ENCODE measurements at places on chromosomes 6 and 20.

DNA sequence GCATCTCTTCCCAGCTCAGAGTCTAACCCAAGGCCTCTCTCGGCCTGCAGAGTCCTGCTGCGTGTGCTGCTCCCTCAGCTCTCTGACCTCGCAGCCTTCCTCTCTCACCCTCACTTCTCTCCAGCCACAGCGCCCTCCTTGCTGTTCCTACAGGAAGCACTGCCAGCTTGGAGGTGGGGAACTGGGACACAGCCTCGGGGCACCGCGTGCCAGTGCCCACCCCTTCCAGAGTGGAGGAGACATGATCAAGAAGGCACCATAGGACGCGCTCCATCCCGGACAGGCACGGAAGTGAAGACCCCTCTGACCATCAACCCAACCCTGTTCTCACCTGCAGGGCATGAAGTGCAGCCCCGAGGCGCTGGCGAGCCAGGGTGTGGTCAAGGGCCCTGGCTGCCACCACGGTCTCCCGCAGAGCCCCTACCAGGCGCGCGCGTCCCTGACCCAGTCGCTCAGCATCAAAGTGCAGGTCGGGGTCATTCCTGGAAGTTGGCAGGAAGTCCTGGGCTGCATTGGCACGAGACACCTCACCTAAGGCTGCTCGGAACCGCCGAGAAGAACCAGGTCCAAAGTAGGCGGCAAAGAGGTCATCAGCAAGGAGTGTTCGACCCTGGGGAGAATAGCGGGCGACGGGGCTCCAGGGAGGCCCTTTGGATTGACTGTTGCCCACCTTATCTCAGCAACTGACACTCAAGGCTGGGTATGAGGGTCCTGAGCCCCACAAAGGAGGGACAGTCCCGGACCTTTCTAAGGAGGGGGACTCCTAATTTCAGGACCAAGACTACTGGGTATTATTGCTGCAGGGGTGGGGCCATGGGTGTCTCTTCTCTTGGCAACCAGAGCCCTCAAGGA lies 1.3 kb downstream of the VWA7 start:
- DNase-seq = no peak

GRCh38 chr6:107715550-107716321 lies 108.4 kb downstream of the SCML4 start:
- no peak for DNase-seq

- DNase-seq = no peak
Measured at GRCh38 chr20:48957533-48957932, 36.0 kb downstream of the ARFGEF2 start.

GRCh38 chr20:14235355-14235754 lies 102.1 kb downstream of the FLRT3 start:
- DNase-seq = no peak

- DNase-seq = no peak
Measured at GRCh38 chr6:27280064-27280539, 32.0 kb downstream of the POM121L2 start.

GRCh38 chr6:25862199-25862598 lies 11.8 kb downstream of the SLC17A3 start:
- no peak for DNase-seq

- DNase-seq = no peak
Measured at GRCh38 chr6:53439556-53439955, 90.8 kb upstream of the ELOVL5 start.

DNA sequence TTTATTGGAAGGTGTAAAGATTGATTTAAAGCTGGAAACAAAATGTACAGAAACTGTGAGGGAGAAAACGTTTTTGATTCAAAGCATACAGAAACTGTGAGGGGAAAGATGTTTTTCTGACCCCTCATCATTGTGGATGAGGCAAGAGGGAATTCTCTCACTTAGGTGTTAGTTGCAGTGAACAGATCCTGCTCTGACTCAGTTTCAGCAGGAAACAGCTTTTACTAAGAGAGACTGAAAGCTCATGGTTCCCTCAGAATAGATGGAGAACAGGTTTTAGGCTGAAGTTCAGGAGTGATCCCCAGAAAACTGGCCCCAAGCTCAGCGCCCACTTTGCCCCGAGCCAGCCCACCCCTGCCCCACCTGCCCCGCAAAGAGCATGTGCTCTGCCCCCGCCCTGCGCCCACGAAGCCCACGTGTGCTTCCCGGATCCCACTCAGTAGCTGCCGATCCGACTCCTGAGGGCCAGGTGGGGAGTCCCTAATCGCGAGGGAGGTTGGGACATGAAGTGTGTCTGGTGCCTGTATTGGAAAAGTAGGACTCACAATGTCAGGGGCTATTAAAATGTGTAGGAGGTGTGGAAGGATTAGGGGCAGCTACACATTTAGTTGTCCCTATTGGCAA lies 41.2 kb downstream of the DUSP22 start:
- no peak for DNase-seq

DNA sequence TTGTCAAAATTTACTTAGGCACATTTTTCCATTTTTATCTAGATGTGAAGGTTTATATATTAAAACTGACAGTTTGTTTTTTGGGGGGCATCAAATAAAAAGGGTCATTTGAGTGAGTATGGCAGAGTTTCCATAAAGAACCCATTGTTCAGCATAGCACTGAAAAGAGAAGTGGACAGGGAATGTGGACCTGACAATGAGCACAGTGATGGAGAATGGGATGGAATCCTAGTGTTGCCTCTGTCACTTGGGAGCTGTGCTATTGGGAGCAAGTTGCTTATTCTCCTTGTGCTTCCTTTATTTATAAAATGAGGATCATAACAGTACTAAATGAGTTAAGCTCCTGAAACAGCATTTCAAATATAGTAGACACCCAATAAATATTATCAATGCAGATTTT lies 130.7 kb upstream of the SIM1 start:
- no peak for DNase-seq

DNA sequence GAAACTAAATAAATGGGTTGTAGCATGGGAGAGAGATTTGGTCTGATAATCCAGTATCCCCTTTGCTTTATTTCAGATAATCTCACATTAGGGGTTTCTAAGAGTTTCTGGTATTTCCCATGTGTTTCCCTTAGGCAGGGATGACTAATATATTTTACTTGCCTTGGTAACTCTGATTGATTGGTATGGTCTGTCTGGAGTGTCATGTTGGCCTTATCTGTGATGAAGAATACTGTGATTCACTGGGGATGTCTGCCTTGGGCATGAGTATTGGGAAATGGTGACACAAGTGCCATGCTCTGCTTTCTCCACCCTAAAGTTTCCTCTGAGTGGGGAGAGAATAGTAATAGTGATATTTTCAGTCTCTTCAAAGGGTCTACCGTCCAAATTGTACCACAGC lies 10.1 kb downstream of the SLC22A2 start:
- no peak for DNase-seq

DNA sequence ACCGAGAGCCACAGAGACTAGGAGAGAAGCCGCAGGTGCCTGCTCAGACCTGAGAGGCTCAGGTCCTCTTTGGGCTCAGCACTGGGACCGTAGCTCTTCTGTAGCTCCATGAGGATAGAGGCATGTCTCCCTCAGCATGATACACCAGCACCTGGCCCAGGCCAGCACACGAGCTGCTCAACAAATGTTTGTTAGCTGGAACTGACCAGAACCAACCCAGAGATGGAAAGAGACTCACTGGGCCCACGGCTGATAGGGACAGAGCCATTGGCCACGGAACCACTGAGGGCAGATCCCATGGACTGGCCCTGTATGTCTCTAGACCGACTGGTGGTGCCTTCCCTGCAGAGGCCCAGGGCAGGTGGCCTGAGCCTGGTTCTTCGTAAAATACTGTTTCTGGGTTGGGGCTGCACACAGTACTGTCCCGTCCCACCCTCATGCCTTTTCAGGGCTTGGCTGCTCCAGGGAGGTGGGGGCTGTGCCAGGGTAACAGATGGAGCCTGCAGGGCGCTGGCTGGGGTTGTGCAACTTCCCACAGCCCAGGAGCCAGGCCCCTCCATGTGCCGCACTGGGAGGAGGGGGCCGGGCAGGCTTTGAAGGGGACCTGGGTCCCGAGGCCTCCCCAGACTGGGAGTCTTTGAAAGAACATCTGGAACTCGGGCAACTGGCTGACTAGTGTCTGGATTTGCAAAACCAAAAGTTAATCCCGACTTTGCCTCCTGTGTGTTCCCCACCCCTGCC lies 5.2 kb downstream of the C20orf204 start:
- DNase-seq = no peak

GRCh38 chr6:64817525-64817924 lies 889.5 kb downstream of the EYS start:
- DNase-seq = no peak

DNA sequence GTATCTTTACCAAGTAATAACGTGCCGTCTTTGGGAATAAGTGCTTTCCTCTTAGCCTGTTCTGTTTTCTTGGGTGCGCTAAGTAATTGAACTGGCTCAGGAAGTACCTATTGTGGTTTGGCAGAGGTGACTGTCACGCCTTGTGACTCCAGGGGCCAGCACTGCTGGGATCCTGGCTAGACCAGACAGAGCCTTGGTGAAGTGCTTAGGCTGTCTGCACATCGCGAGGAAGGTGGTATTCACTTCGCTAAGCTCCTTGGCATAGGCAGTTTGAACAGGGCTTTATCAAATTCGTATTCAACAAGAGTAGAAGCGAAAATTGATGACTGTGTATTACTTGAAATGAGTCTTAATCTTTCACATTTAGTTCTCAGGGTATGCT lies 17.6 kb downstream of the PRDM1 start:
- DNase-seq = no peak

GRCh38 chr6:46347669-46348068 lies 143.6 kb downstream of the RCAN2 start:
- DNase-seq = no peak

- no peak for DNase-seq
Measured at GRCh38 chr6:2839982-2840748, 1.5 kb downstream of the SERPINB1 start.

- DNase-seq = no peak
Measured at GRCh38 chr6:136723780-136724179, 68.5 kb downstream of the MAP3K5 start.

GRCh38 chr6:33613795-33614168 lies 7.3 kb upstream of the ITPR3 start:
- DNase-seq = no peak

- no peak for DNase-seq
Measured at GRCh38 chr20:36335206-36335870, 29.2 kb downstream of the DLGAP4 start.

Data from cortex of kidney (tissue), 1 donor.